RPMI7951 (cell line): ENCODE measurements at places on chromosomes 5 and 9.

GRCh38 chr9:94799578-94800264, 73.2 kb downstream of the AOPEP start:
- DNase-seq = peak; percentile 90

GRCh38 chr9:72257814-72258213, 107.2 kb downstream of the ZFAND5 start:
- peak; percentile 6 for DNase-seq

GRCh38 chr5:142015781-142016533, 3.1 kb upstream of the GNPDA1 start:
- peak; percentile 47 for DNase-seq

DNA sequence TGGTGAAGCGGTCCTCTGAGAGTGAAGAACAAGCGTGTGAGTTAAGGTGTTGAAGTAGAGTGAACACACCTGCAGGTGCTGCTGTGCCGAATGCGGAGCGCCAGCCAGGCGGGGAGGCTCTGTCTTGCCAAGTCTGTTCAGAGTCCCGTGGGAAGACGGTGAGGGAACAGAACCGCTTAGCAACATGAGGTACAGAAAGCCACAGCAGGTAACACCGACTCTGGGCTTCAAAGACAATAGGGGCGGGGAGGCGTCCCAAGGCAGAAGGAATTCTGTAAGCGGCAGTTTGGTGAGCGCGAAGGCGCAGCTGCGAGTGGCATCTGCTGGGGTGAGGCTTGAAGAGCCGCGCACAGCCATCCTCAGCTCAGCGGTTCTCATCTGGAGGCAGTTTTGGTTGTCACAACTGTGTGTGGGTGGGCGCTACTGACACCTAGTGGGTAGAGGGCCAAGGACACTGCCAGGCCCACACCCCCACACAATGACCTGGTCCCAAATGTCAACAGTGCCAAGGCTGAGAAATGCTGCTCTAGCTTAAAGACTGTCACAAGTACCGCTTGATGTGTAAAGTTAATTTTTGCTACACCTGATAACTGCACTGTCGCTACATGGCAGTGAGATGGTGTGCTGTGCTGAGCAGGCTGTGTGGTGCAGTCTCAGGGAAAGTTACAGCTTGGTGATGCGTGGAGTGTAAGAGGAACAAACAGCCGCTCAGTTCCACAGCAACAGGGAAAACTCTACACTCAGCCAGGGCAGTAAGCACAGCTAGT, 67.4 kb upstream of the TBC1D9B start:
- peak; percentile 28 for DNase-seq

- DNase-seq = no peak
Measured at GRCh38 chr9:93376411-93376810, 75.1 kb upstream of the FAM120A start.

DNA sequence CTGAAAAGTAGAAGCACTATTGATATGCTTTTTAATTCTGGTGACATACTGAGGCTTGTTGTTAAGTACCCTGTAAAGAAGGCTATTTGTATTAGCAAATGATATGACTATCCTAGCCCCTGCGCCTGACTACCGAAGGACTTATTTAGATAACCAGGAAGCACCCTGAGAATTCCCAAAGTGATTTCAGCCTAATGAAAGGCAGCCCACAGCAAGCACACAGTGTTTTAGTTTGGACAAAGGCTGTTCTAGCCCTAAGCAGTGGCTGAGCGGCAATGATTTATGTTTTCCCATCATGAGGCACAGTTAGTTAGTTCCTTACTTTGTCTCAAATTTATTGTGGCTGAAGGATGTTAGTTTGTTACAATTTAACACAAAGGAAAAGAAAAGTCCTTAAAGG, 235.3 kb downstream of the KCTD16 start:
- no peak for DNase-seq

DNA sequence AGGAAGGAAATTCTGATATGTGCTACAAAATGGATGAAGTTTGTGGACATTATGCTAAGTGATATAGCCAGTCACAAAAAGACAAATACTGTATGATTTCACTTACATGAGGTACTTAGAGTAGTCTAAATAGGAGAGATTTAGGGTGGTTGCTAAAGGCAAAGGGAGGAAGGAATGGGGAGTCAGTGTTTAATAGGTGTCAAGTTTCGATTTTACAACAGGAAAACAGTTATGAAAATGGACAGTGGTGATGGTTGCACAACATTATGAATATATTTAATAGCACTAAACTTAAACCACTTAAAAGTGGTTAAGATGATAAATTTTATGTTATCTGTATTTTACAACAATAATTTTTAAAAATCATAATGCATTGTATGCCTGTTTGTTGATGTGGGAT, 40.4 kb upstream of the ECM2 start:
- no peak for DNase-seq

DNA sequence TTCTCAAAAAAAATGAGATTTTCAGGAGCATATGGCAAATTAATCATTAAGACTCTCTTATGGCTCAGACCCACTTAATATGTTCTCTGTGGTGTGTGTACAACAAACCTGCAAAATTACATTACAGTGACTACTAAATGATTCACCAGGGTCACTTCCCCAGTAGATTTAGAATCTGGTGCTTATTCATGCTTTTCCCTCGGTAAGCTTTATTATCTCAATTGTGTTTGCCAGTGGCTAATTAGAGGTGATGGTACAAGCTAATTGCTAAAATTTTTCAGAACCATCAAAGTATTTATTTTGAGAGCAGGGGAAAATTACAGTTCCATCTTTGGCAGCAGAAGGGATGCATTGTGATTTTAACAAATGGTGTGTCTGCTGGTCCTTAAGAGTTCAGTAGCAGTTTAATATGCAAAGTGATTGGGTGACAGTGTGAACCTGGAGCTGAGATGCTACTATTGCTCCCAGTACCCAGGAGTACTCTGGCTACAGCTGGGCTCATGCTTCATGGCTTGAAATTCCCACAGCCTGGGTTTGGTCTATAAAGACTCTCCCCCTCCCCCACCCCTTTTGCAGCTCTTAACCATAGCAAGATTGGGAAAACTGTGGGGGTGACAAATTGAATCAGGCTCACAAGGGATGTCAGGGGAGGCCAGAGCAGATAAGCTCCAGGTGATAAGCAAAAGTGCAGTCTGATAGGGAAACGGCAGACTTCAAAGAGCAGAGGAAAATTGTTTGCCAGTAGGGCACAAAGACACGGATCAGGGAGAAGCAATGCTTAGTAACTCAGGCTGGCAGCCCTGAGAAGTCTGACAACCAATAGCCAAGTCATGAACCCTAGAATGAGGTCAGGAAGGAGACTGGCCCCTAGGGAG, 92.8 kb upstream of the RAD23B start:
- DNase-seq = peak; percentile 61

- DNase-seq = no peak
Measured at GRCh38 chr5:127316011-127316410, 25.4 kb downstream of the MEGF10 start.
